ENCODE measurements at places on chromosomes 16 and 17.

GRCh38 chr16:48378276-48378675 lies 6.9 kb downstream of the SIAH1 start:
- DNase-seq: no peak

- DNase-seq: no peak
Measured at GRCh38 chr16:17301593-17302135, 169.1 kb downstream of the XYLT1 start.

DNA sequence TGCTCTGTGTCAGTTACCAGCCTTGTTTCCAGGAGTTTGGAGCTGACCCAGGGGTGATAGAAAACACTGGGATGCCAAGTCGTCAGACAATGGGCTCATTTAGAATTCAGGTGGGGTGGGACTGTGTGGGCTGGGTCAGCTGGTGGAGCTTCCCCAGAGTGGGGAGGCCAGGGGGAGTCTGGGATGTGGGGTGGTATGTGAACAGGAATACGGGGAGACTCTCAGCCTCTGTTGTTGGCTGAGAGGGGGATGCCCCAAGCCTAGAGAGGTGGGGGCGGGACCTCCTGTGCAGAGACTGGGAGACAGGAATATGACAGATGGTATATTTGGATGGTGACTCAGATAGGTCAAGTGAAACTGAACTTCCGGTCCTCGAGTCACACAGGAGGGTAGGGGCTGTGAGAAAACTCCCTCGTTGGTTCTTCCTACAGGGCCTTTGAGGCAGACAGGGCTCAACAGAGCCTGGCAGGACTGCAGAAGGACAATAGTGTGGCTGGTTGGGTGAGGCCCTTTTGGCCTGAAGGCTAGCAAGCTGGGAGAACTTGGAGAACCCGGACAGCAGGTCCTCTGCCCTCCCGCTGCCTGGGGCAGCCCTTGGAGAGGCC lies 23.7 kb downstream of the CDH1 start:
- DNase-seq: no peak

DNA sequence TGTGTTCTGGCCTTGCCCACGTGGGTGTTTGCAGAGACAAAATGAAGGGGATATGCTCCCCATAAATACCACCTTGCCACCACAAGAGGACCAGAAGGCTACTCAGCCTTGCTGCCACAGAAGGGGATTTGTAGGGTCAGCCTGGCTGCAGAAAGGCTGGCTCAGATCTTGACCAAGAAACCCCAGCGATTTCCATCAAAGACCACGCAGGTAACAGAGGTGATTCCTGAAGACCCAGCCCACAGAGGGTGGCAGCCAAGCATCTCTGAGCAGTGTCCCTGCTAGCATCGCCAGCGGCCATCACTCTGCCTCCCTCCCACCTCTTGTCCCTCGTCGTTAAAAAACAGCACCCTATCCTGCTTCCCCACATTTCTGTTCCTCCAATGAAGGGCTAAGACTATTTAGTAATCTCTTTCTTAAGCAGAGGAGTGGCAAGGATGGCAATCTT lies 54.9 kb downstream of the BEAN1 start:
- DNase-seq: no peak

DNA sequence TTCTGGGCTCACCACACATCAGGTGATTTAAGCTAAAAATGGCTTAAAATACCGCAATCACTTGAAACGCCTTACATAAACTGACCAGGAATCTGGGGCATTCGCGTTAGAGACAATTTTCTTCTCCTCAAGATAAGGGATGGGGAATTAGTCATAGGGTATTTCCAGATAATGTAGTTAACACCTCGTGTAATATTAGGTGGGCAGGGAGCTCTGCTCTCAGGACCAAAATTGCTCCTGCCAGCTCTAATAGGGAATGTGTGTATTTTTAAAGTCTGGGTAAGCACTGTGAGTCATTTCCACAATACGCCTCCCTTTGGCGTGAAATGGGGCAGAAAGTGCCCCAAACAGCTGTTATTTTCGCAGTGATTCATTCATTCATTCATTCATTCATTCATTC lies 408.6 kb downstream of the MAF start:
- no peak for DNase-seq

All from NCI-H748 treated with DMSO at 0.1 percent for 48 hours (cell line).